ENCODE measurements at places on chromosomes 7 and 10.

GRCh38 chr7:30840141-30841024 lies 69.2 kb downstream of the MINDY4 start:
- no peak for DNase-seq
- no peaks in the 10 kb centered on the region for H3K4me1 ChIP-seq
- H3K4me3 ChIP-seq: no peak overlapping the region

DNA sequence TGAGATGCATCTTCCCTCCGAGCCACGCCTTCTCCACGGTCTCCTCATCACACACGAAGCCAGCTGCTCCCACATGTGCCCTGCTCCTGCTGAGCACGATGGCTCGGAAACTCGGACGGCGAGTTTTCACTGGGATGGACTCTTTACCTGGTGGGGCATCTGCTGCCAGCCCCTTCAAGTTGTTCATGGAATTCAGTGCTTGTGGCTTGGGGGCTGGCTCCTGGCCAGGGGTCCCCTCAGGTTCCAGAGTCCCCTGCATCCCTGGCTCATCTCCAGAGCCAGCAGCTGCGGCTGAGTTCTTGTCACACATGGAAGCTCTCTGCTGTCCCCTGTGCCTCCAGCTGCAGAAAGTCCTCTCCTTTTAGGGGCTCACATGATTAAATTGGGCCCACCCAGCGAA lies 654.0 kb downstream of the SDK1 start:
- peaks cover 4% of the 10 kb centered on the region for H3K4me1 ChIP-seq
- no peak overlapping the region for H3K27ac ChIP-seq
- no peaks in the 10 kb centered on the region for H3K27me3 ChIP-seq
- DNase-seq: no peak
- H3K4me3 ChIP-seq: no peak overlapping the region
- no peaks in the 10 kb centered on the region for H3K36me3 ChIP-seq

DNA sequence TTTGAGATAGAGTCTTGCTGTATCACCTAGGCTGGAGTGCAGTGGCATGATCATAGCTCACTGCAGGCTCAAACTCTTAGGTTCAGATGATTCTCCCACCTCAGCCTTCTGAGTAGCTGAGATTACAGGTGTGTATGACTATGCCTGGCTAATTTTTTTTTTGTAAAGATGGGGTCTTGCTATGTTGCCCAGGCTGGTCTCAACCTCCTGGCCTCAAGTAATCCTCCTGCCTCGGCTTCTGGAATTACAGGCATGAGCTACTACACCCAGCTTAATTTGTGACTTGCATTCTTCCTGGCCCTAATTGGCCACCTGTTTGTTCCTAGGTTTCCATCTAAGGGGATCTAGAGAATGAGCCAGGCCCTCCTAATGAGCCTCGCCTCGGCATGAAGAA lies 9.3 kb downstream of the ARHGAP22 start:
- H3K4me3 ChIP-seq: no peak overlapping the region
- no peaks in the 10 kb centered on the region for H3K4me1 ChIP-seq
- no peak overlapping the region for H3K27ac ChIP-seq

- H3K27me3 ChIP-seq: no peaks in the 10 kb centered on the region
- no peak overlapping the region for H3K27ac ChIP-seq
- H3K4me1 ChIP-seq: no peaks in the 10 kb centered on the region
- H3K4me3 ChIP-seq: no peak overlapping the region
- DNase-seq: no peak
Observed at GRCh38 chr7:145698526-145699262, 417.9 kb upstream of the CNTNAP2 start.

GRCh38 chr10:84348860-84349259 lies 20.5 kb downstream of the CCSER2 start:
- DNase-seq: no peak
- H3K27ac ChIP-seq: no peak overlapping the region
- H3K27me3 ChIP-seq: no peaks in the 10 kb centered on the region
- no peaks in the 10 kb centered on the region for H3K36me3 ChIP-seq
- H3K4me1 ChIP-seq: no peaks in the 10 kb centered on the region
- no peak overlapping the region for H3K4me3 ChIP-seq

DNA sequence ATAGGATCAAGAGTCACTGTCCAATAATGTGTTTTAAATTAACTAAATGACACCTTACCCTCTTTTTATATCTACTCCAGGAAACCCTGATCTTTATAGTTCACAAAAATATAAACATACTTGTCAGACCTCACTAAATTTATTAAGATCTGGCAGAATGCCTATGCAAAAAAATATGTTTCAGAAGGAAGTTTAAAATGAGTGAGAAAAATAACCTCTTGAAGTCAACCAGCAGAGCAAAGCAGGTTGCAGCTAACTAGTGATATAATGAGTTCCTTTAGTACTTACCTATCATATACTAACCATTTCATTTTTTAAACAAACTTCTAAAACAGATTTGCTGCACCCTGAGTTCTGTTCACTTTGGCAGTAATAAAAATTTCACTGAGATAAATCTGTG lies 14.0 kb upstream of the HGF start:
- no peak for DNase-seq
- H3K27ac ChIP-seq: no peak overlapping the region
- H3K4me1 ChIP-seq: no peaks in the 10 kb centered on the region
- no peaks in the 10 kb centered on the region for H3K36me3 ChIP-seq
- H3K4me3 ChIP-seq: no peak overlapping the region
- H3K27me3 ChIP-seq: no peaks in the 10 kb centered on the region

DNA sequence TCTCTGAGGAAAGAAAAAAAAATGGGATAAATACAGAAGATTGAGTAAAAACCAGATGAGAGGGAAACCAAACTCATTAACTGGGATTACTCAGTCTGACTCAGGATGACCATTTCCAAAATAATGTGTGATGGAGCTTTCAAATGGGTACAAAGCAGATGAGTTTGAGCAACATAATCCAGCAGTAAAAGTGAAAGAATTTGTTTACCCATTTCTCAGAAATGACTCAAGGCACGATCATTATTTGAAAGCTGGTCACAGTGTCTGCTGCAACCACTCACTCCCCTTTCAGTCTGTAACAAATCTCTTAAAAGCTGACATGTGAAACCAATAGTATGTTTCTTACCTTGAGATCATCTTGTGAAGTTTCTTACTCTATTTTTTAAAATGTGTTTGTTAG lies 104.7 kb upstream of the KLF14 start:
- H3K27me3 ChIP-seq: no peaks in the 10 kb centered on the region
- H3K4me1 ChIP-seq: peaks cover 13% of the 10 kb centered on the region
- no peak overlapping the region for H3K4me3 ChIP-seq

GRCh38 chr10:113433711-113434110 lies 119.1 kb upstream of the HABP2 start:
- no peak overlapping the region for H3K27ac ChIP-seq
- H3K27me3 ChIP-seq: no peaks in the 10 kb centered on the region
- no peaks in the 10 kb centered on the region for H3K36me3 ChIP-seq
- no peak overlapping the region for H3K4me3 ChIP-seq
- no peak for DNase-seq

DNA sequence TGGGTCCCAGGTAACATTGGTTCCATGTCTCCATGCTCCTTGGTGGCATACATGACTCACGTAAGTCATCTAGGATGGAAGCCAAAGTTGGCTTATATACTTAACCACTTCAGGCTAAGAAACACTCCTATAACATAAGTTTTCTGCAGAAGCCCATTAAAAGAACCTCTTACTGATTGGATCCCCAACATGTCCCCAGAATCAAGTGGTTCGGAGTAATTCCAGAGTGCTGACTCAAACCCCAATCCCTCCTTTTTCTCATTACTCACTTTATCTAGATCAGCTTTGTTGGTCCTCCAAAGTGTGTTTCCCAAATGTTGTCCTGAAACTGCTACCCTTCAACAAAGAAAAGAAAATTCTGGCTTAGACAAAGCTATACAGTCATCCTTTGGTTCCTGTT lies 10.1 kb upstream of the ATOH7 start:
- no peak for DNase-seq
- H3K4me3 ChIP-seq: no peak overlapping the region
- no peak overlapping the region for H3K27ac ChIP-seq
- H3K36me3 ChIP-seq: no peaks in the 10 kb centered on the region
- H3K27me3 ChIP-seq: no peaks in the 10 kb centered on the region

- H3K4me3 ChIP-seq: no peak overlapping the region
- peaks cover 55% of the 10 kb centered on the region for H3K27me3 ChIP-seq
- peaks cover 28% of the 10 kb centered on the region for H3K4me1 ChIP-seq
- no peak overlapping the region for H3K27ac ChIP-seq
Observed at GRCh38 chr10:133329491-133330202, 7.0 kb downstream of the CALY start.

GRCh38 chr10:76036111-76036940 lies 604.9 kb downstream of the LRMDA start:
- no peak overlapping the region for H3K4me3 ChIP-seq
- no peaks in the 10 kb centered on the region for H3K36me3 ChIP-seq
- no peaks in the 10 kb centered on the region for H3K27me3 ChIP-seq
- H3K27ac ChIP-seq: no peak overlapping the region

- peak overlapping the region; percentile 75 for H3K27ac ChIP-seq
- no peaks in the 10 kb centered on the region for H3K36me3 ChIP-seq
- H3K27me3 ChIP-seq: no peaks in the 10 kb centered on the region
- DNase-seq: no peak
- no peak overlapping the region for H3K4me3 ChIP-seq
- peaks cover 26% of the 10 kb centered on the region for H3K4me1 ChIP-seq
Observed at GRCh38 chr7:7202375-7202720, 20.0 kb downstream of the C1GALT1 start.

GRCh38 chr7:51079494-51079893 lies 237.1 kb downstream of the COBL start:
- H3K36me3 ChIP-seq: no peaks in the 10 kb centered on the region
- no peaks in the 10 kb centered on the region for H3K27me3 ChIP-seq
- H3K4me1 ChIP-seq: no peaks in the 10 kb centered on the region
- H3K4me3 ChIP-seq: no peak overlapping the region
- no peak for DNase-seq

DNA sequence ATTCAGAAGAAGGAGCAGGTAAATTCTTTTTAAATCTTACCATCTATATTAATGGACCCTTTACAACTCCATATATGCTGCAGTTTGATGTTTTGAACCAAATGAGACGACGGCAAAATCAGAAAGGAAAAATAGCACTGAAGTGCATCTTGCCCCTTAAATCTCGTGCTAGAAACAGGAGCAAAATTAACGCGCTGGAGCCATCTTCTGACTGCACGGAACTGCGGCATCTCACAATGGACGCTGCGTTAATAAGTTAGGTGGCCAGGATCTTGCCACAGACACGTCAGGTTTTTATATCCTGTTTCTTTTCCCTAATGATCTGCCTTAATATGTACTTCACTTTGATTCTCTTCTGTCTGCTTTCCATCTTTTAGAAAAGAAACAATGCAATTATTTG lies 354.5 kb downstream of the TFEC start:
- no peaks in the 10 kb centered on the region for H3K4me1 ChIP-seq
- no peaks in the 10 kb centered on the region for H3K27me3 ChIP-seq
- no peaks in the 10 kb centered on the region for H3K36me3 ChIP-seq
- no peak overlapping the region for H3K4me3 ChIP-seq

GRCh38 chr7:120402079-120402767 lies 129.2 kb downstream of the KCND2 start:
- no peak overlapping the region for H3K27ac ChIP-seq
- no peak for DNase-seq
- no peaks in the 10 kb centered on the region for H3K27me3 ChIP-seq
- no peaks in the 10 kb centered on the region for H3K4me1 ChIP-seq
- no peaks in the 10 kb centered on the region for H3K36me3 ChIP-seq

- no peak overlapping the region for H3K4me3 ChIP-seq
- no peak overlapping the region for H3K27ac ChIP-seq
- no peaks in the 10 kb centered on the region for H3K36me3 ChIP-seq
- peaks cover 6% of the 10 kb centered on the region for H3K27me3 ChIP-seq
Observed at GRCh38 chr10:78752221-78752620, 316.5 kb upstream of the ZMIZ1 start.

DNA sequence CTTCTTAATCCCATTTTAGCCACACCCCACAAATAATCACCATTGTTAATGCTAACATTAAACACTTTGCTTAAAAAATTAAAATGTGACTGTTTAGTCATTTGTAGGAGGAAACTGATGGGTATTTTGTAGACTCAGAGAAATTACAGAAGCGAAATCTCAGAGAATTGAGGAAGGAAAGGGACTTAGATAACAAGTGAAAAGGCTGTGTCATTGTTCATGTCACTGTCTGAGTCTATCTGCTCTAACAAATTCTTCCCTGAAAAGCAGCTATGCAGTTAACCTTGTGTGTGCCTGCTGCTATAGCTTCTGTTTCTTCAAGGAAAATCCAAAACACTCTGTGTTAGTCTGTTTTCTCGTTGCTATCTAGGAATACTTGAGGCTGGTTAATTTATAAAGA lies 40.9 kb upstream of the PLXDC2 start:
- no peak for DNase-seq
- H3K4me1 ChIP-seq: no peaks in the 10 kb centered on the region
- no peak overlapping the region for H3K4me3 ChIP-seq
- H3K27ac ChIP-seq: no peak overlapping the region
- H3K27me3 ChIP-seq: no peaks in the 10 kb centered on the region
- no peaks in the 10 kb centered on the region for H3K36me3 ChIP-seq

DNA sequence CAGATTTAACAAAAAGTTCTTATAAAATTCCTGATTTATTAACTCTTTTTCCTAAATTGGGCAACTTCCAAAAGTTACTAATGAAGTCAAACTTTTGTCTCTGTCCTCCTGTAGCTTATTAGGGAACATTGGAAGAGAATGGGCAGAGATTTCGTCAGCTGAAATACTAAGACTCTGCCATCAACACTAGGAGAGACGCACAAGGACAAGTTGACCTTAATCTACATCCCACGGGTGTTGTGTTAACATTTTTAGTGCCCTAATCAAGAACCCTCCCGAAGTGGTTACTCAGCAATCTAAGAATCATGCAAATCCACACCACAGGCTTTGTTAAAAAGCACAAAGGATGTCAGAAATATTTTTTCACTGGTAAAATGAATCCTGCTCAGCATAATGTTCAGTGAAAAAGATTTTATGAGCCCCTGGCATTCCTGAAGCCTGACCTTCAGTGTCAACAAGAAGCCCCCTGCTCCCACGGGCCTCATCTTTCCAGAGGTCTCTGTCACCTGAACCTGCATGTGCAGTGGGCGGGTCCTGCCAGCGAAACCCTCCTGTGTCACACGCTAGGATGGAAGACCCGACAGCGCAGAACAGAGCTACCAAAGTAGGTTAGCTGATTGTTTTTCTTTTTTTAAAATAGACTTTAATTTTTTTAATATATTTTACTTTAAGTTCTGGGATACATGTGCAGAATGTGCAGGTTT lies 70.6 kb upstream of the AKR1E2 start:
- DNase-seq: no peak
- no peaks in the 10 kb centered on the region for H3K27me3 ChIP-seq
- H3K36me3 ChIP-seq: no peaks in the 10 kb centered on the region
- H3K27ac ChIP-seq: no peak overlapping the region
- no peaks in the 10 kb centered on the region for H3K4me1 ChIP-seq
